Stimulated activated CD4-positive, alpha-beta T cell treated with anti-CD3 and anti-CD28 coated beads, Interleukin-1b, Interleukin-23, amount 100 ng/mL, for 1 hour (primary cell): ENCODE measurements at places on chromosomes 4 and X.

DNA sequence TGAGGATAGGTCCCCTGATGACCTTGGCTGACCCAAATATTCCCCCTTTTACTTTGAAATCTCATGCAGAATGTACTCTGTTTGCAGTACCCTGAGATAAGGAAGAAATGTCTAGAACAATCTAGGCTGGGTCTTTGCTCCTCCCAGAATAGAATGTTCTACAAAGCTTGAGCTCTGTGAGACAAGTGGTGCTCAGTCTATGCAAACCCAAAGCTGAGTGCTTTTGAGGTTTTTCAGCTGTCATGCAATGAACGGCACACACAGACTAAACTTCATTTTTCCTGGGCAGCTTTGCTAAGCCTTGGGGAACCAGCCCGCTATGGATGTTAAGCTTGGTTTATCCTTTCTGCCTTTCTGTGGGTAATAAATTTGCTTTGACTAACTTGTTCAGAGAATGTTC, 513.6 kb downstream of the FAT4 start:
- DNase-seq: no peak

GRCh38 chr4:86846921-86847320, 2.3 kb downstream of the SLC10A6 start:
- no peak for DNase-seq

GRCh38 chrX:16160729-16161128, 6.6 kb upstream of the MAGEB17 start:
- no peak for DNase-seq

GRCh38 chr4:15702941-15703403, at the start of gene BST1:
Gene BST1 (plus strand): TSS chr4:15703065. CDS start chr4:15703145, 80 bp downstream.
- no peak for DNase-seq

GRCh38 chrX:42290608-42291007, 367.3 kb upstream of the CASK start:
- no peak for DNase-seq

DNA sequence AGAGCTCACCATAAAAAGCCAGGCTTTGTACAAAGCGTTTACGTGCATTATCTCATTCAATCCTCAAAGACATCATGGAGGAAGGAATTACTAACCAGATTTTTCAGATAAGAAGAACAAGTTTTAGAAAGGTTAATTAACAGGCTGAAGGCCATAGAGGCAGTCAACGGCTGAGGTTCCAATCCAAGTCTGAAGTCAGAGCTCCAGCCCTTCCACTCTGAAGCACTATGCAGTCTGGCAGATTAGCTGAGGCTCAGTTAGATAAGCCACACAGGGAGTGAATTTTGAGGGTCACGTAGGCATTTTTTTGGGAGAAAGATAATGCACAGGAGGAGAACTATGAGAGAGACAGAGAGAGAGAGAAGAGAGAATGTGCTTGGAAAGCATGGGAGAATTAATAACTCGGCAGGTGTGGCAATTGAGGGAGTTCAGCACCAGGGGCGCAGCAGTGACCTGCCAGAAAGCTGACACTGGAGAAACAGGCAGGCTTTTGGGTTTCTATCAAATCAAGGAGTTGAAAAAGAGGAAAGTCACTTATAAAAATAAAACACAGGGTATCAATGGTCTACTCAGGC, 116.5 kb upstream of the NAP1L5 start:
- no peak for DNase-seq

GRCh38 chr4:4791299-4792111, 68.0 kb upstream of the MSX1 start:
- no peak for DNase-seq

DNA sequence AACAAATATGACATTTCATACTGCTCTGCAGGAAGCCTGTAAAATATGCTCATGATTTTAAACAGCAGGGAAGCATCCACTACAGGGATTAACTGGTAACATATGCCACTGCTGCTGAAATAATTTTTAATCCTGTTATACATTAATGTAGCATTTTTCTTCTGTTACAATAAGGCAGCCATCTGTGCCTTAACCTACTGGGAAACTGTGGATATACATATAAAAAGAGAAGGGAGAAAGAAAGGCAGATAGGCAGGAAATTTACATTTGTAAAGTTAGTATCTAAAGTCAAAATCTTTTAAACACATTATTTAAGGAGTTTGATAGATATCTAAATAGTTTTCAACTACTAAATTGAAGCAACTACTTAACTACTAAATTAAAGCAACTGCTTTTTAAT, 514.6 kb upstream of the KLHL4 start:
- no peak for DNase-seq

DNA sequence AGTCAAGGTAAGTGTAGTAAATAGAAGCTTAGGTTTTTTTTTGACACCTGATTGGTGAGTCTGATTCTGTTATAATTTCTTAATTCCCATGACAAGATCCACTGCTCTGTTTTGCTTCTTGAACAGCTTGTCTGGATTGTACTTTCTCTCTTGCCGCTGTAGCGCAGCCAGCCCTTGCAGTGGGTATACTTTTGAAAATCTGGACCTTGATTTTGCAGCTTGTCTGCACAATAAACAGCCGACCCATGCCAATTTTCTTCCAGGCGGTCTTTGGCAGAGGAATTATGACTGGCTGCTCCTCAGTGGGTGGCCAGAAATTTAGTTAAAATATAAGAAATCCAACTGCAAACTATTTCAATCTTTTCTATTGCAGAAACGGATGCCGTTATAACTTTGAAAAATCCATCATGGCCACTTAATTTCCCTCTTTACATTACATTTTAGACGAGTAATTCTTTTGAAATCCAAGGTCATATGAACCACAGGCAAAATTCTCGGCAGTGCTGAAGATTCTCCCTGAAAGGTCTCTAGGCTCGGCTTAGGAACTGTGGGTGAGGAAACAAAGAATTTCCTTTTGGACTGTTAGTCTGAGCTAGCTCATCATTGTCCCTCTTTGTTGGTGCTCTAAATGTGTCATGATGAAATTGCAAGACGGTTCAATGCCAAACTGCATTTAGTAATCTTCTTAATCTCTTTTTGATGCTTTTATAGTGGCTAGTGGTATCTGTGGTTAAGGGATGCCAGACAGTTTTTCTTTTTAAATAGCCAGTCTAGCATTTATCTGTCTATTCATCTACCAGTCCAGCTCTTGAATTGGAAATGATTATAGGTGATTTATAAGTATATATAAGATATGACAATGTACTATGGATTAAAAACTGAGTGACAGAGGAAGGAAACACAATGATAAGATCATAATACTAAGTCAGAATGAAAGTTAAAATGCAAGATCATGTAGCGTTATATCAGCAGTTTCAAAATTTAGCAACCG, 31.5 kb upstream of the PTTG2 start:
- DNase-seq: no peak

GRCh38 chr4:17681281-17682221, 67.1 kb downstream of the MED28 start:
- DNase-seq: no peak

- DNase-seq: no peak
These were observed 47.4 kb upstream of the GPM6B start for GRCh38 chrX:13864264-13864663.

- no peak for DNase-seq
These were observed 1263.5 kb downstream of the PCDH7 start for GRCh38 chr4:31983677-31984076.

- DNase-seq: no peak
These were observed 13.9 kb downstream of the ACOT9 start for GRCh38 chrX:23729214-23729613.

GRCh38 chr4:114479595-114479994, 119.0 kb upstream of the UGT8 start:
- no peak for DNase-seq

GRCh38 chr4:11608992-11609391, 180.3 kb upstream of the HS3ST1 start:
- DNase-seq: no peak

- no peak for DNase-seq
These were observed 1624.0 kb upstream of the IGFBP7 start for GRCh38 chr4:58734030-58734674.

DNA sequence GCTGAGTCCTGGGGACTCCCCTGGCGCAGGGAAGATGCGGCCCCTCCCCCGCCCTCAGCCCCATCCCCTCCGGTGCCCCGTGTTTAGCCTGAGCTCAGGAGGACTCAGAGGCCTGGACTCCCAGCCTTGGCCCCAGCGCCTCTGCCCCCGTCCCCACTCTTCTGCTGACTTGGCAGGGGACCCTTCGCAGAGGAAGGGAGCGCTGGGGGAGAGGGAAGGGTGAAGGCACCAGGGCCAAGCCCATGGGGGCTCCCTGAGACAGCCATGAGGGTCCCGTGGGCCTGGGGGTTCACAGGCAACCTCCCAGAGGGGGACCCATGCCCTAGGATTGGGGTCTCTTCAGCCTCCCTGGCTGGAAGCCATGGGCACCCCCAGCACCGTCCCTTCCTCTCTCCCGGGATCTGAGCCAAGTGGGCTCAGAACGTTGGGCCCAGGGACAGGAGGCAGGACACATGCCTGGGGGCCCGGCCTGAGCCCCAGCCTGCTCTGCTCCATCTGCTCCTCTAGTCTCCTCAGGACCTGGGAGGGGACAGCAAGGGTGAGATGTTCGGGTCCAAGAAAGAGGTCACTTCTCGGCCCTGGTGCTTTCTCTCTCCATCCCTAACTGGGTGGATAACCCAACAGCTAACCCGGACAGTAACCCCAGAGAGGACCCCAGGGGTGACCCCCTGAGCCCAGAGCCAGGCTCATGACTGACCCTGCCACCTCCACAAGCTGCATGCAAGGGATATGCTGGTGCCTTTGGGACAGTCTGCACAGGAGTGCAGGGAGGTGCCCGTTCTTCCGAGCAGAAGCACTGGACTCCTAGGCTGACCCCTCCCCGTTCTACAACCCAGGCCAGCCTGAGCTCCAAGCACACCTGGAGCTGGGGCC, 1.5 kb upstream of the CPLX1 start:
- no peak for DNase-seq

DNA sequence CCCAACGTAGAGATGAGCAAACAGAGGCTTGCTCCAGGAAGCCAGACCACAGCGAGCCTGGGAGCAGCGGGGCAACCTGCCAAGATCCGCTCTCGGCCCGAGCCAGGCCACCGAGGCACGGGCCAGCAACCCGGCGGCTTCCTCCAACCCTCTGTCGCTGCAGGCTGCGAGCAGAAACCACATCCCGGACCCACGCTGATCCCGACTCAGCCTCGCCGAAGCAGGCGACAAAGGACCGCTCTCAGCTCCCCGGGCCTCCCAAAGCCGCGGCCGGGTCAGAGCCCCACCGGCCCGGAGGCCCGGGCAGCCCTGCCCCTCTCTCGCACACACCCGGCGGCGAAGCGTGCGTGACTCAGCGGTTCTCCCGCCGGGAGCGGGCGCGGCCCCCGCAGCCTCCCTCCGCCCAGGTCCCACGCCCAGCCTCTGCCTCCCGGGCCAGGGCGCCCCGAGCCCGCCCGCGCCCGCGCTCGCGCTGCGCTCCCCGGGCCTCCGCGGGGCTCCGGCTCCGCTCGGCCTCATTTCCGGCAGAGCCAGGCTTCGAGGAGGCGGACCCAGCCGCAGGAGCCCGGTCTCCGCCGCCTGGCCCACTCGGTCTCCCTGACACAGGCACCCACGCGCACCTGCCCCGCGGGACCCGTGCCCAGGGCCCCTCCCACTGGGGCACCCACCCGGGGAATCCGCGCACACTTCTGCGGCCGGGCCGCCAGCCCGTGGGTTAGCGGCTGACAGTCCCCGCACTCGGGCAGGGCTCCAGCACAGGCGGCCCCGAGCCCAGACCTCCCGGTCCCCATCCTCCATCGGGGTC, 1.7 kb downstream of the PPP2R2C start:
- no peak for DNase-seq
